ENCODE measurements at places on chromosomes 1 and 21.

DNA sequence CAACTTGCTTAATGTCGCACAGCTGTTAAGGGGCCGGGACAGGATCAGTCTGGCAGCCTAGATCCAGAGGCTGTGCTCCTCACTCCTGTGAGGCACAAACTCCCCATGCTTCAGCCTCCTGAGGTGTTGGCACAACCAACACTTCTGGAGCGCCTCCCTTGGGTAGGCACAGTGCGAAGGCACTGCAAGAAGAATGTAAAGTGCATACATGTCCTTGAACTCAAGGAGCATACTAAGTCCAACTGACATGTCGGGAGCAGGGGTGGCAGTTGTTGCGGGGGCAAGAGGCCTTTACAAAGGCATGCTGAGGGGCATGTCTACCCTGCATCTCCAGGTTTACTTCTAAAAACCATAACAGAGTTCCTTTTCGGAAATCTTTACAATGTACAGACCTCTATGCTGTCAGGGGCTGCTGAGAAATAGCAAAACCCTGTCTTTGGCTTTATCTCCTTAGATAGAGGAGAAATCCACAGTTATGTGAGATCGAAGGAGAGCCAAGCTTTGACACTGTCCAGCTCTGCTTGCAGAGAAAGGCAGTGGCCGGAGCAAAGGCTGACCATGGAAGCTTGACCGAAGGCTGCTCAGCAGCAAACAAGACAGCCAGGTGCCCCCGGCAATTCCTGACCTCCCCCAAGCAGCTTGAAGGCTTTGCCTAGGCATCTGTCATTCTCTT is 93.9 kb downstream of the CDC7 start:
- DNase-seq = no peak

DNA sequence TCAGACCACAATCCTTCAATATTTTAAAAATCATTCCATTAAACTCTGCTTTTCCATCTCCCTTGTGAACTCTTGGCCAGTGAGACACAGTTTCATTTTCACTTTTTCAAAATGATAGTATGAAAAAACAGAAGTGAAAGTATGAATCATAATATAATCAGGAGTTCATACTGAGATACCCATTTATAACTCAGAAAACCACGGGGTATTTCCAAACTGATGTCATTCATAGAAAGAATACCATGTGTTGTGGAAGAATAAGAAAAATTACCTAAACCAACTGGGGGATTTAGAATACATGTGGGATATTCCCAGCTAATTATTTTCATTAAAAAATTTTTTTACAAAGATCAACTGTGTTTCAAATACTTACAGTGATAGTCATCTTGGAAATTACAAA is 149.9 kb downstream of the MRPL39 start:
- DNase-seq = peak; percentile 81

DNA sequence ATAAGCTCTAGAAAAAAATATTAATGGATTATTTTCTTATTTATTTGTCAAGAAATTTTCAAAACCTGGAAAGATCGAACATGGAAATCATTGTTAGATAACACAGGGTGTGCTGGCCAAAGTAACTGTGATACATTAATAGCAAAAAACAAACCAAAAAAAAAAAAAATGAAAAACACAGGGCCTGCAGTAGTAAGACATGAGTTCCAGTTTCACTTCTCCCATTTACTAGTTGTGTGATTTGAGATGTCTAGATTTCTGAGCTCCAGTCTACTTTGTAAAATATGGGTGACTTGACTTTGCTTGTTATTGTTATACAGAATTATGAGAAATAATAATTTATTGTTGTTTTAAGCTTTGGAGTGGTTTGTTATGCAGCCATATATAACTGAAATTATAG is 13.6 kb downstream of the FAM177B start:
- no peak for DNase-seq

- no peak for DNase-seq
Observed at GRCh38 chr1:152926091-152926490, 17.7 kb downstream of the IVL start.

DNA sequence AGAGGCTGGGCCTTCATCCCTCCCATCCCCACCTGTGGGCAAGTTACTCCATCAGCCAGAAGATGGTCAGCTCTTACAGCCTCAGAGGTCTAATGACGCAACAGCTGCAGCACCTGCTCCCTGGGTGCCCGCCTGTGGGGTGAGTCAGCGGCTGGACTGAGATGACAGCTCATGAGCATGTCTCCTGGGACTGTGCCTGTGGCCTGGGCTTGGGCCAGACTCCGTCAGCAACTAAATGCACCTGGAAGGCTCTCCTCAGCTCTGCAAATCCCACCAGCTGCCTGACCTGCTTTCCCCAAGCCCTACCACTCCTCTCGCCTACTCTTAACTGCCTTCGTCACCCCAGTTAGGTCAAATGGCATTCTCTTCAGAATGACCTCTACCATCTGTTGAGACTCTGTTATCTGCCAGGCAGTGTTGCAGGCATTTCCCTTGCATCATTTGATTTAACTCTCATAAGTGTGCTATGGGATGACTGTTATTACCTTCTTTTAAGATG is 47.7 kb downstream of the ETS2 start:
- peak; percentile 88 for DNase-seq

GRCh38 chr1:236465959-236466303 is 57.9 kb upstream of the LGALS8 start:
- DNase-seq = no peak

GRCh38 chr21:45535341-45536081 is 6.7 kb downstream of the SLC19A1 start:
- no peak for DNase-seq

DNA sequence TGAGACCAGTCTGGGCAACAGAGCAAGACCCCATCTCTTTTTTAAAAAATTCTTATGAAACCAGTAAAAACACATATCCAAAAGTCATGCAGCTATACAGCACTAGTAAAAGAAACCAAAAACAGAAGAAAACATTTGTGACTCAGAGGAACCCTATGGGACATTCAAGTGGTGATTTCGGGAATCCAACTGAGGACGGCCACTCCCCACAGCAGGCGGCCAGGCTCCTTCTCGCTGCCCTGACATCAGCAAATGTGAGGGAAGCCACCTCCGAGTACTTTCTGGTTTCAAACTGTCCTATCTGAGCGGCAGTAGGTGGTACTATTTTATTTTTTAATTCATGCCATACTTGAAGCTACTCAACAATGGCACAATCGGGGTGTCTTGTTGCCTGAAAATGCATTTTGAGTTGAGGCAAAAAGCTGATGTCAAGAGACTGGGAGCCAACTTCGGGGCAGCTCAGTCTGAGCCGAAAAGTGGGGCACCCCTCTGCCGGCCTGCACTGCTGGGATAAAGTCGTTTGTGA is 3.3 kb downstream of the SUMO3 start:
- no peak for DNase-seq

DNA sequence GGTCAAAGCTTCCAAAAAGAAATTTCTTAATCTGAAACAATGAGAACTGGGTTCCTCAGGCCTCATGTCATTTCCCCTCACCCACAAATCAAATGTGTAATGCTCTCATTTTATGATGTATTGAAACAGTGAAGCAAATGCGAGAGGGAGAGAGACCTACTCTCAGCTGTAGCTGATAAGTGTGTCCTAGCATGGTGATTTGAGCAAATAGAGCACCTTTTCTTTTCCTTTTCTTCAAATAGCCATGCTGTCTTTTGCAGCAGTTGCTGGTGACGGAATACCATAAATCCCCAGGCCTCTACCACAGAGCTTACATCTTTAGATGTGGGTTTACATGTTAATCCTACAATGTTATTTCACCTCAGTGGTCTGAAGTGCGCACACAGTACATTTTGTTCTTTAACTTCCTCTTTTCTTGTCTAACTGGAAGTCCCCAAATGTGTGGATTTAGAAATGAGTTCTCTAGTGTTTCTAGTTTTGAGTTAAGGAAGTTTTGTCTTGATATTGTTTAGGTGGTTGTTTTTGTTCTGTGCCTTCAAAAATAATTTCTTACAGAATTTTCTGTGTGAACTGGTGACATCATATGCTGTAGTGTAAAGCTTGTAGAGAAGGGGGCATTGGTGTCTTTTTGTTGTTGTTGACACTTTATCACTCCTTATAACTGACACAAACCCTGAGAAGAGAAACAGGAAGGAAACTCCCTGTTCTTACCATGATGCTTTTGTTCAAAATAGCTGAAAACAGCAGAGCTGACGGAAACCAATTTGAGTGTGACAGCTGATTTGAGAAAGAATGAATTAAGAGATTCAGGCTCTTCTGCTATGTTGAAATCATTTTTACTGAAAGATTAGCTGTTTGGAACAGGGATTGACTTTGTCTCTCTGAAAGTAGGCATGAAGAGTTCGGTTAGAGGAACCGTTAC is 12.2 kb downstream of the SMAP2 start:
- peak; percentile 11 for DNase-seq

DNA sequence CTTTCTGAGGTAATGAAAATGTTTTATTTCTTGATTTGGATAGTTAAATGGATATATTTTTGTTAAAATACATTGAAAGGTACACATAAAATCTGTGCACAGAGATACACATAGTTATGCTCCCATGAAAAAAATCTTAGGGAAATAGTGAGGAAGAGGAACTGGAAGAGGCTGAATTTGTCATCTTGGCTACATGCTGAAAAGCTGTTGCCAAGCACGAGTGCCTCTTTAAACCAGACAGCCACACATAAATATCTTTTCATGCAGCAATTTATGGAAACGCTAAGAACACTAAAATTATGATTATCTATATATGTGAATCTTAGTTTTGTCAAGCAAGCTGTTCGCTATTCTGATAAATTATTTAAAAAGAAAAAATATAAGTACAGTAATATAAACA is 12.8 kb upstream of the ADAR start:
- DNase-seq = no peak

DNA sequence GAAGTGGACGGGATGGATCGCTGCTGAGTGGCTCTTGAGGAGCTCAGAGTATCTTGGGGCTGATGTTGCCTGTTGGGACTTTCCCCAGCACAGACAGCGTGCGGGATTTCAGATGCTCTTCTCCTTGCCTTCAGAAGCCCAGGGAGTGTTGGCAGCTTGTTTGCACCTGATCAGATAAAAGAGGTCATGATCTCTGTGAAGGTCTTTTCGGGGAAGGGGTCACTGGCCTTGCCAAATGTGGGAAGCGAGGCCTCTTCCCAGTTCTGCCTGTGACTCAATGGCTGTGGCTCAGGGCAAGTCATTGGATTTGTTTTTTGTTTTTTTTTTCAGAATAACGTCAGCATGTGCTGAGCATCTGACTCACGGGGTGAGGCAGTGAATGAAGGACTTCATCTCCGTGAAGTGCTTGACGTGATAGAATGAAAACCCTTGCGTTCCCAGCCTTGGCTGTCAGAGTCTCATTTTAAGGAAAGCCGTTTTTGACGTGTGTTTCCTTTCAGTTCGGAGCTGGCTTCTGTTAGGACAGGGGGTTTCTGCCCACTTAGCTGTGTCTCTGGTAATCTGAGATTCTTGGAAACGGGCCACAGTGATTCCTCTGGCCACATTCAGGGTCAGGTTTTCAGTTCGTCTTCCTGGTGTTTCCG is 46.7 kb downstream of the GALNT2 start:
- peak; percentile 72 for DNase-seq
